Hypothalamus (tissue), 51 donors: ENCODE measurements at places on chromosomes 1 and 21.

DNA sequence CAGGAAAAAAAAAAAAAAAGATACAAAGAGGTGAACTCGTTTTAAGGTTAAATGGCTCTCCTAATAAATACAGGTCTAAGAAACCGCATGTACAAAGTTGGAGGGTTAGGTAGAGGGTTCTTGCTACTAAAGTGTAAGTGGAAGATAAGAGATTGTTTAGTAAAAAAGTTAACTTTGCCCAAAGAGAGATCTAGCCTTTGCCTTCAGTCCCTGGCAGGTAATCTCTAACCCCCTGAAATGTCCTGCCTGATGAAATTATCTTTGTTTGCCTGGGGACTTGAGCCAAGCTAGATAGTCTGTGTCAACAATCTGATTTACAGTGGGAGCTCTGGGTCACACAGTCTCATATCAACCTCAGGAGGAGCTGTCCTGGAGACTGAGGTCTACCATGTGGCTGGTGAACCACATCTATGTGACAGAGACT, 57.6 kb downstream of the TRIM33 start:
- DNase-seq = no peak

GRCh38 chr1:232890340-232890943, 60.0 kb upstream of the NTPCR start:
- no peak for DNase-seq

DNA sequence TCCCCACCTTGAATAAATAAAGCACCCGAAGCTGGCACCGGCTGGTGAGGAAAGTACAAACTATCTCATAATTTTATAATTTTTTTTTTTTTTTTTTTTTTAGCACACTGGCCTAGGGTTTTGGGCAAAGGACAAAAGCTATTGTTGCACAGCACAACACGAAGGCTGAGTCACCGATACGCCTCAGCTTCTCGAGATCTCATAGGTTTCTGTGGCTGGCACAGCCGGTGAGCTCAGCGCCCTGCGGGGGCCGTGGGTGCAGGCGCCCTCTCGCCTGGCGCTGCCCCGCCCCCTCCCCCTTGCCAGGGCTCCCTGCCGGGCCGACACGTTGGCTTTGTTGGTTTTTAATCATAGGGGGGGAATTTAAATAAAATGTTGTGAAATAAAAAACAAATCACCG, 17.2 kb downstream of the CASZ1 start:
- no peak for DNase-seq

DNA sequence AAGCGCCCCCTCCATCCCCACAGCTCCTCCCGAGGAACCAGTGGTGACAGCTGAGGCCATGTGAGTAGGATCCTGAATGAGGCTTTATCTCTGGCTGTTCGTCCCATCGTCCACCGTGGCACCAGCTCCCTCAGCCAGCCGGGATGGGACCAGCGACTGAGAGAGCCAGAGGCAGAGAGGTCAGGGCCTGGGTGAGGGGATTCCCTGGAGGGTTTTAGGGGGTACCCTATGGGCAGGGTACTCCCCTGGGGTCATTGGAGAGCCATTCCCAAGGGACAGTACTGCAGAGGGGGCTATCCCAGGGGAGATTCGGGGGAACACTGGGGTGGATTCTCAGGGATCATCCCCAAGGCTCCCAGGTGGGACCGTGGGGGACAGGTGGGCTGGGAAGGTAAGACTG, 2.4 kb downstream of the TMEM125 start:
- no peak for DNase-seq

GRCh38 chr21:33811167-33812010, 104.2 kb downstream of the ATP5PO start:
- no peak for DNase-seq

GRCh38 chr1:7669559-7670311, 101.4 kb upstream of the VAMP3 start:
- peak; percentile 52 for DNase-seq

DNA sequence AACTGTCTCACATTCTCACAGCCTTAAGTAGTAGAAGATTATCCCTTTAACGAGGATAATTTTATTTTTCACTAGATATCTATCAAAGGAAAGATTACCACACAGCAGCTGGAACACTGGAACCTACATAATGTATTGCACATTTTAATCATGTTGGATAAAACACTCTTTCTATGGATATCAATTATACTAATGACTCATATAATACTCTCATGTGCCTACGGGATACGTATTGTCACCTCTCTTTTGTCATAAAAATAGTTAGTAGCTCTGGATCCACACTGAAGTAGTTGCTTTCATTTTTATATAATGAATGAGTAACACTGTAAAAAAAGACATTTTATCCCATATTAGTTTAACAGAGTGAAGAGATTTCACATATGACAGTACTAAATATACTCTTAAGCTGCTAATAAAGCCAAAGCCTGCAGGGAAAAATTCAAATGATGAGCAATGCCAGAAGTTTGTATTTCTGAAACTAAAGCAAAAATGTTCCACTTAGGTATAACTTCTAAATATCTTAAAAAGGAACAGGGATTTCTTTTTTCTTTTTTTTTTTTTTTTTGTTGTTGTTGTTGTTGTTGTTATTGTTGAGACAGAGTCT, 408.7 kb upstream of the PKN2 start:
- no peak for DNase-seq
